ENCODE measurements at places on chromosomes 3 and 15. TPM values are rescaled to one million over a fixed set of nuclear protein-coding genes. Genes with fewer than 3 reads are reported as not detected.
A peak's percentile ranks its signal among the peaks of the same experiment; 100 is the strongest.

GRCh38 chr15:42152196-42152920 is 4.1 kb downstream of the PLA2G4F start:
- DNase-seq: no peak
- peaks cover 4% of the 10 kb centered on the region for H3K27me3 ChIP-seq
- peaks cover 13% of the 10 kb centered on the region for H3K4me1 ChIP-seq
- no peaks in the 10 kb centered on the region for H3K36me3 ChIP-seq

DNA sequence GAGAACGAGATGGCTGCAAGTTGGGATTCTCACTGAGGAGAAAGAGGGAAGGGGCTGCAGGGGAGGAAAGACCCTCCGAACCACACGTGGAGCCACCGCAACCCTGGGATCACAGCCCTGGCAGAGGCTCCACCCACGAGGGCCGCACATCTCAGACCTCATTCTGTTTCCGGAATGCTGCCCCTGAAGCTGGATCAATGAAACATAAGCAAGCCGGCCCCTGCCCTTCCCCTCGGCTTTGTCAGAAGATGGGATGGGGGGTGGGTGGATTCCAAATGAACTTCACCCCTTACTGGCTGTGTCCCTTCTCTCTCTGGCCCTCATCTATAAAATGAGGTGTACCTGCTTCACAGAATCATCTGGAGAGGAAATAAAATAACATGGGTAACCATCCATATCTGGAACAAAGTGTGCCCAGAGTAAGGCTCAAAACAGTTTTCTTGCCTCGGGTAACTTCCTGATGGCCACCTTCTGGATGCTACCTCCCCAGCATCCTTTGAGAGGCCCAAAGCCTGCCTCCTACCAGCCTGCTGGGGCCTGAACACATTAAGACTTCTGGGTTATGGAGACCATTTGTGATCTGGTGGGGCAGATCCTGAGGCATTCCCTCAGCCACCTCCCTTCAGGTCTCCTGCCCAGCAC is 4.6 kb upstream of the CCDC9B start:
- peaks cover 3% of the 10 kb centered on the region for H3K4me1 ChIP-seq
- H3K27me3 ChIP-seq: peaks cover 11% of the 10 kb centered on the region
- no peaks in the 10 kb centered on the region for H3K36me3 ChIP-seq
- H3K27ac ChIP-seq: no peak overlapping the region
- H3K4me3 ChIP-seq: no peak overlapping the region

DNA sequence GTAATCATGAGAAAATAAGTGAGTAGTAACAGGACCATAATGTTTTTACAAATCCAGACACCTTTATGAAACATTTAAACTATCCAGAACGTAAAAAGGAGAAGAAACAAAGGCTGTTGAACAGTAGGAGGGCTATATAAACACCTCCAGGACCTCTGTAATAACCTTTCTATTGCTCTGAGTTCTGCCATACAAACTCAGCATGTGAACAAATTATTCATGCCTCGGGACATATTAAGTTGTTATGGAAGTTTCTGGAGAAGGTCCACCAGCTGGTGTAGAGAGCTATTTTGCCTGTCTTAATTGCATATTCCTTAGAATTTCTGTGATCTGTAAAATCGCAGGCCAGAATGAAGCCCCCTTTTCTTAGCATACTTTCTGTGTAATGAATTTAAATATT is 256.3 kb downstream of the UBE2E2 start:
- no peak overlapping the region for H3K4me3 ChIP-seq
- no peak overlapping the region for H3K27ac ChIP-seq
- H3K36me3 ChIP-seq: peaks cover 2% of the 10 kb centered on the region
- no peaks in the 10 kb centered on the region for H3K27me3 ChIP-seq
- no peaks in the 10 kb centered on the region for H3K4me1 ChIP-seq
- no peak for DNase-seq

SENP7 gene
- 60.9 TPM for total RNA-seq

NANOGP8 gene
- total RNA-seq: 0.36 TPM

GRCh38 chr3:21587894-21588293 is 163.1 kb downstream of the ZNF385D start:
- H3K4me3 ChIP-seq: no peak overlapping the region
- no peaks in the 10 kb centered on the region for H3K27me3 ChIP-seq
- H3K27ac ChIP-seq: no peak overlapping the region
- no peak for DNase-seq
- H3K4me1 ChIP-seq: no peaks in the 10 kb centered on the region

- H3K27ac ChIP-seq: no peak overlapping the region
- H3K4me3 ChIP-seq: no peak overlapping the region
- H3K36me3 ChIP-seq: no peaks in the 10 kb centered on the region
- DNase-seq: no peak
These were observed 134.5 kb upstream of the CCNL1 start for GRCh38 chr3:157294491-157294890.

FETUB gene
- not detected for total RNA-seq

- H3K4me1 ChIP-seq: no peaks in the 10 kb centered on the region
- H3K27me3 ChIP-seq: no peaks in the 10 kb centered on the region
- H3K27ac ChIP-seq: no peak overlapping the region
- H3K4me3 ChIP-seq: no peak overlapping the region
- H3K36me3 ChIP-seq: no peaks in the 10 kb centered on the region
- DNase-seq: no peak
These were observed 28.1 kb downstream of the CCRL2 start for GRCh38 chr3:46435081-46435726.

DNA sequence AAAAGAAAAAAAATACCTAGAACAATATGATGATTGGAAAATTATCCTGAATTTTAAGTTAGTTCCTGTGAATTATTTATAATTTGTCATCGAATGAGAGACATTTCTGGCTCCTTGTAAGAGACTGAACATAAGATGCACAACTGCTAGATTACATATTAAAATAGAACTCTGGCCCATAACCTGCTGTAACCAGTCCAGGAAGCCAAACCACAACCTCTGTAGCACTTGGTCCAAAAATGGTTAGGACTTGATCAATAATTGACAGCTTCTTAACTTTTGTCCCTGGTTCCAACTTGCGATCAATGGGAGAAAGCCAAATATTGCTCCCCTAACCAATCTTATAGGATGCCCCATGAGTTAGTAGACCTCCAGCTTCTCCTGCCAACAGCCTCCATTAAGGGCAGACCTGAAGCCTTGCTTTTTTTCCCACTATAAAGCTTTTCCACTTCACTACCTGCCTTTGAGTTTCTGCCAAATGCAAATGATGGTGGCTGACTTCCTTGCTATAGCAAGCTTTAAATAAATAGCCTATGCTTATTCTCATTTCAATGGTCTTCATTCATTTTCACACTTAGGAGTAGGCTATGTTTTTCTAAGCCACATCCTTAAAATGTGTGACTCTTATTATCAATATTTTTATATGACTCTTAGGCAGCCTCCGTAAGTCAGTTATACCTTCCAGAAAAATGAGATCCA is 224.0 kb upstream of the ARHGEF26 start:
- DNase-seq: no peak
- H3K27ac ChIP-seq: no peak overlapping the region
- H3K4me1 ChIP-seq: no peaks in the 10 kb centered on the region
- H3K36me3 ChIP-seq: no peaks in the 10 kb centered on the region
- no peak overlapping the region for H3K4me3 ChIP-seq
- peaks cover 3% of the 10 kb centered on the region for H3K27me3 ChIP-seq

DNA sequence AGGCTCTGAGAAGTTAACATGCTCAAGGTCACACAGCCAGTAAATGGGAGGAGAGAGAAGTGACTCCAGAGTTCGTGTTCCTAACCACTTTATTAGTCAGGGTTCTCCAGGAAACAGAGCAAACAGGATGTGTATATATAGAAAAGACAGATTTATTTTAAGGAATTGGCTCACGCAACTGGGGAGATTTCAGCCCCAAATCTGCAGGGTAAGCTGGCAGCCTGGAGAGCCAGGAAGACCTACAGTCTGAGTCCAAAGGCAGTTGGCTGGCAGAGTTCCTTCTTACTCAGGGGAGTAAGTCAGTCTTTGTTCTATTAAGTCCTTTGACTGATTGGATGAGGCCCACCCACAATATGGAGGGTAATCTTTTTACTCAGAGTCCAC is 118.2 kb upstream of the PROK2 start:
- H3K36me3 ChIP-seq: no peaks in the 10 kb centered on the region
- H3K4me3 ChIP-seq: no peak overlapping the region
- peaks cover 7% of the 10 kb centered on the region for H3K27me3 ChIP-seq
- no peak overlapping the region for H3K27ac ChIP-seq

GRCh38 chr15:30985081-30985531 is 6.3 kb downstream of the MTMR10 start:
- H3K36me3 ChIP-seq: peaks cover 13% of the 10 kb centered on the region
- H3K27me3 ChIP-seq: no peaks in the 10 kb centered on the region
- peaks cover 15% of the 10 kb centered on the region for H3K4me1 ChIP-seq
- H3K27ac ChIP-seq: no peak overlapping the region
- no peak overlapping the region for H3K4me3 ChIP-seq
- no peak for DNase-seq

DNA sequence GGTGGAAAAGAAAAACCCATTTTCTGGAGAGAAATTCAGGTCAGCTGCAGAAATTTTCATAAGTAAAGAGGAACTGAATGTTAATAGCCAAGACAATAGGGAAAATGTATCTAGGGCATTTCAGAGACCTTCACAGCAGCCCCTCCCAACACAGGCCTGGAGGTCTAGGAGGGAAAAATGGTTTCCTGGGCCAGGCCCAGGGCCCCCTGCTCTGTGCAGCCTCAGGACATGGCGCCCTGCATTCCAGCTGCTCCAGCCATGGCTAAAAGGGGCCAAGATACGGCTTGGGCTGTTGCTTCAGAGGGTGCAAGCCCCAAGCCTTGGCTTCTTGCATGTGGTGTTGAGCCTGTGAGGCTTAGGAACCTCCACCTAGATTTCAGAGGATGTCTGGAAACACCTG is 92.2 kb downstream of the C3orf70 start:
- no peak overlapping the region for H3K4me3 ChIP-seq
- DNase-seq: no peak
- peaks cover 25% of the 10 kb centered on the region for H3K36me3 ChIP-seq
- no peaks in the 10 kb centered on the region for H3K27me3 ChIP-seq
- H3K4me1 ChIP-seq: no peaks in the 10 kb centered on the region

DNA sequence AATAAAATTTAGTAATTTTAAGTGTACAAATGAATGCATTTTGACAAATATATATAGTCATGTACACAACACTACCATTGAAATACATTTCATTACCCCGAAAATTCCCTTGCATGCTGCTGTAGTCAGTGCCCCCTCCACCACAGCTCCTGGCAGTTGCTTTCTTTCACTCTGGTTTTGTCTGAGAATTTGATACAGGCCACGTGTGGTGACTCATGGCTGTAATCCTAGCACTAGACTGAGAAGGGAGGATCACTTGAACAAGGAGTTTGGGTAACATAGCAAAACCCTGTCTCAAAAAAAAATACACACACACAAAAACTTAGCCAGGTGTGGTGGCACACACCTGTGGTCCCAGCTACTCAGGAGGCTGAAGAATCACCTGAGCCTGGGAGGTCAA is 65.4 kb downstream of the TFRC start:
- H3K4me3 ChIP-seq: no peak overlapping the region
- no peak overlapping the region for H3K27ac ChIP-seq
- no peaks in the 10 kb centered on the region for H3K4me1 ChIP-seq
- no peaks in the 10 kb centered on the region for H3K36me3 ChIP-seq

- DNase-seq: no peak
- peak overlapping the region; percentile 99 for H3K4me3 ChIP-seq
- peaks cover 24% of the 10 kb centered on the region for H3K4me1 ChIP-seq
- peaks cover 8% of the 10 kb centered on the region for H3K36me3 ChIP-seq
- H3K27ac ChIP-seq: peak overlapping the region; percentile 100
- H3K27me3 ChIP-seq: no peaks in the 10 kb centered on the region
These were observed 1.2 kb downstream of the TRPM7 start for GRCh38 chr15:50685191-50685975.

SLC9C1 gene
- total RNA-seq: 1.5 TPM

GRCh38 chr15:40937762-40938535 is 8.8 kb downstream of the DLL4 start:
- no peak for DNase-seq
- H3K4me3 ChIP-seq: no peak overlapping the region
- no peaks in the 10 kb centered on the region for H3K36me3 ChIP-seq
- H3K27me3 ChIP-seq: peaks cover 13% of the 10 kb centered on the region
- no peak overlapping the region for H3K27ac ChIP-seq

DNA sequence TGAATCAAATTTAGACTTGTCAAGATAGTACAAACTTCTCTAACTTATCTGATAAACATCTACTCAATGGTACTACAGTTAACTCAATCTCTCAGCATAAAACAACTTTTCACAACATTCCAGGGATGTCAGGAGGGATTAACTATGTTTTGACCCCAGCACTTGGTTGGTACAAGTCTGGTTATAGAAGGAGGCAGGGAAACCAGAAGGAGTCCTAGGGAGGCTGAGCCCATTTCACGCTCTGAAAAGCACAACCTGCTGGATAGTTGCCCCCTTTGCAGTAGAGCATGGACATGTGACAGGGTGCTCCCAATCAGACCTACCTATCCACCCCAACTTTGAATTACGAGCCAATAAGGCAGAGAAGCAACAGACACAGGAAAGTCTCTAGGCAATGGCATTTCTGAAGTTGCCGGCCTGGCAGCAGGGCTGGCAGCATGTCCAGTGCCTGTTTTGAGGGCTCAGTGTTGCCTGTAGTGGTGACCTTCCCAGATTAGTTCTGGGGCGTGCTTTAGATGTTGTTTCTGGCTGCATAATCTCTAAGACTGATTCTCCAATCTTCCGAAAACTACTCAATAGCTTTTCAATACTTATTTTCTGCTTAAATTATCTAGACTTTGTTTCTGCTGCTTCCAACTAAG is 8.2 kb downstream of the ANKUB1 start:
- H3K4me1 ChIP-seq: no peaks in the 10 kb centered on the region
- no peaks in the 10 kb centered on the region for H3K27me3 ChIP-seq
- H3K4me3 ChIP-seq: no peak overlapping the region
- no peak overlapping the region for H3K27ac ChIP-seq
- H3K36me3 ChIP-seq: no peaks in the 10 kb centered on the region

DNA sequence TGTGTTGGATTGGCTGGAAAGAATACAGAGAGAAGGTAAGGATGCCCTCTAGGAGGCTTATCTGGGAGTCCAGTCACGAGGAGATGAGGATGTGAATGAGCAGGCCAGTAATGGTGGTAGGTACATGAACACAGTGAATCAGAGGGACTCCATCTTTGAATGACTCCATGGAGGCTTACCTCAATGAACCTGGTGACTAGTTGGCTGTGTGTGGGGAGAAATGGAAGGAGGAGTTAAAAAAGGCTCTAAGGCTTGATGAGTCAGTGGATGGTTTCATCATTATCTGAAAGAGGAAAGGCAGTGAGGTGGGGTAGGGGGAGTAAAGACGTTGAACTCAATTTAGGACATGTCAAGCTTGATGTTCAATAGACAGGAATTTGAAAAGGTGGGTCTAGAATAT is 61.1 kb downstream of the KCNAB1 start:
- H3K4me3 ChIP-seq: no peak overlapping the region
- no peaks in the 10 kb centered on the region for H3K36me3 ChIP-seq
- H3K27me3 ChIP-seq: peaks cover 13% of the 10 kb centered on the region
- H3K4me1 ChIP-seq: no peaks in the 10 kb centered on the region

DNA sequence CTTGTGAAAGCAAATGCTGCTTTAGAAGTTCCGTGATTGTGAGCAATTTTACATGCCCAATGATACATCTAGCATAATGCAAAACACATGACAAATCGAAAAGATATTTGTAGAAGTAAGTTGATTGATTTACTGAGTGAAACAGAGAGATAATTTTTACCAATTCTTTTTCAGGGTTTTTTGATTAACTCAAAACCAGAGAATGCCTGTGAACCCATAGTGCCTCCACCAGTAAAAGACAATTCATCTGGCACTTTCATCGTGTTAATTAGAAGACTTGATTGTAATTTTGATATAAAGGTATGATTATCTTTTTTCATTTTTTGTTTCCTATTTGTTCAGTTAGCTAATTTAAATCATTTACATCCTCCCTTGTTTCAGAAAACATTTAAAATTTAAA is 58.8 kb downstream of the RNF13 start:
- no peaks in the 10 kb centered on the region for H3K27me3 ChIP-seq
- no peak for DNase-seq
- H3K4me3 ChIP-seq: no peak overlapping the region

Data from progenitor cell of endocrine pancreas (in vitro differentiated cells).